Activated CD4-positive, alpha-beta T cell treated with anti-CD3 and anti-CD28 coated beads, Interleukin-2, amount 10 ng/mL, durations not matched to agents 24 days and 14 days (primary cell): ENCODE measurements at places on chromosomes 16 and 17.

DNA sequence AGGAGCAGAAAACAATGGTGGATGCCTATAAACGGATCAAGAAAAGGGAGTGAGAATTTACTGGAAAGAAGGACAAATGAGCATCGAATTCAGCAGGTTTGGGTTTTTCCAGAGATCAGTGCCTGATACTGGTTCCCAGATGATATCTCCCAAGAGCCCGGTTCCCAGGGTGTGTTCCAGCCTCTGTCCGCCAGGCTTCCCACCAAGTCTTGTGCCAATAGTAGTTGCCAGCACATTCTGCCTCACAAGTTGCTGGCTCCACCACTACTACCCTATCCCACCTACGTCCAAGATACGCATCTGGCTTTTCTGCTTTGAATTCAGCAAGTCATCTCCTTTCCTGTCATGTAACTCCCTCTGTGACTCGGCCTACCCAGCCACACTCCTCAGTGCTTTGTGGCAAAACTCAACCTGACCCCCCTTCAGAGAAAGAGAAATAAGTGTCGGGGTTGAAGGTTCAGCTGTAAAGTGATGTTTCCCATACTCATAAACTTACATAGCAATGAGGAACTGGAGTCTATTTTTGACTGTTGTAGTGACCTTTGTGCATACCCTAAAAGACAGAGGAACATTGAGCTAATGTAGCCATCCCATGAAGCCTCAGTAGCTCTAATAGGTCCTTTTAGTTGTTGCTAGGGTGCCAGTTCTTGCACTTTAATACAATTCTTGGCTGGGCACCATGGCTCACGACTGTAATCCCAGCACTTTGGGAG lies 277.0 kb downstream of the IRX3 start:
- H3K4me1 ChIP-seq: peaks cover 3% of the 10 kb centered on the region
- peaks cover 2% of the 10 kb centered on the region for H3K36me3 ChIP-seq
- DNase-seq: no peak
- H3K27me3 ChIP-seq: no peaks in the 10 kb centered on the region
- no peak overlapping the region for H3K4me3 ChIP-seq

DNA sequence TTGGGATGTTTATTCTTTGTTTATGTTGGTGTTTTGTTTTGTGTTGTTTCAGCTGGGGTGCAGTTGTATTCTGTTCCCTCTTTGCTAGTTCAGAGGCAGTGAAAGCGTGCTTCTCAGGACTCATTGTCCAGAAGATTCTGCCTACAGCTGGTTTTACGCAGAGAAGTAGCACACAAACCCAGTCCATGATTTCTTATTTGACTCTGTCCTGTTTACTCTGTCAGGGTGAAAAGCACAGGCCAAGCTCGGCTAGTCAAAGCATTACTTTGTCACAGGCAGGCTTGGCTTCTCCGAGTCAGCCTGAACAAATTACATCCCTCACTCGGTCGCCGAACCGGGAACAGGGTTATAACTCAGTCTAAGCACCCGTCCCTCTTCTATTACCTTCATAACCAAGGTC lies 435.0 kb downstream of the MAF start:
- H3K27ac ChIP-seq: no peak overlapping the region
- H3K4me3 ChIP-seq: no peak overlapping the region
- DNase-seq: no peak
- peaks cover 2% of the 10 kb centered on the region for H3K36me3 ChIP-seq

GRCh38 chr16:28301154-28301553 lies 8.8 kb downstream of the SBK1 start:
- H3K27me3 ChIP-seq: peaks cover 2% of the 10 kb centered on the region
- DNase-seq: no peak
- no peak overlapping the region for H3K27ac ChIP-seq
- no peak overlapping the region for H3K4me3 ChIP-seq

DNA sequence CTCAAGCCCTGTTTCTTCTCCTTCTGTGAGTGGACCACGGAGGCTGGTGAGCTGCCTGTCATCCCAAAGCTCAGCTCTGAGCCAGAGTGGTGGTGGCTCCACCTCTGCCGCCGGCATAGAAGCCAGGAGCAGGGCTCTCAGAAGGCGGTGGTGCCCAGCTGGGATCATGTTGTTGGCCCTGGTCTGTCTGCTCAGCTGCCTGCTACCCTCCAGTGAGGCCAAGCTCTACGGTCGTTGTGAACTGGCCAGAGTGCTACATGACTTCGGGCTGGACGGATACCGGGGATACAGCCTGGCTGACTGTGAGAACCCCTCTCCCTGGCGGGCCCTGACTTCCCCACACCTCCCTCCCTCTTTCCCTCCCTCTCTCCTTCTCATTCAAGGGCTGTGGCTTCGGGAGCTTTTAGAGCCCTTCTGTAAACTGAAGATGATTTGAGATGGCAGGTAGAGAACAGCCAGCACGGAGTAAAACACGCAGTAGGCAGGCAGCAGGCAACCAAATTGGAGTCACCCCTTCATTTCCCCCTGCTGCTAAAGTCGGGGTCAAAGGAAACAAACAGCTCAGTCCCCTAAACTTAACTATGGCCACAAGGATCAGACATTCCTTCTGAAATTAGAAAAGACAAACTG lies 3.9 kb downstream of the SPACA3 start:
- DNase-seq: no peak
- no peak overlapping the region for H3K27ac ChIP-seq
- no peaks in the 10 kb centered on the region for H3K36me3 ChIP-seq
- peaks cover 10% of the 10 kb centered on the region for H3K27me3 ChIP-seq
- H3K4me1 ChIP-seq: peaks cover 4% of the 10 kb centered on the region

- no peak for DNase-seq
- H3K36me3 ChIP-seq: peaks cover 64% of the 10 kb centered on the region
- peak overlapping the region; percentile 67 for H3K27ac ChIP-seq
- peaks cover 64% of the 10 kb centered on the region for H3K4me1 ChIP-seq
- H3K4me3 ChIP-seq: peak overlapping the region; percentile 92
These were observed 2.9 kb downstream of the KPNB1 start for GRCh38 chr17:47652570-47652969.
